ENCODE measurements at places on chromosomes 16 and 17. TPM values are rescaled to one million over a fixed set of nuclear protein-coding genes. Genes with fewer than 3 reads are reported as not detected.

GRCh38 chr16:50300942-50301625 lies 34.7 kb downstream of the ADCY7 start:
- DNase-seq: no peak

- no peak for DNase-seq
Measured at GRCh38 chr16:65375651-65376050, 253.8 kb upstream of the CDH11 start.

DNA sequence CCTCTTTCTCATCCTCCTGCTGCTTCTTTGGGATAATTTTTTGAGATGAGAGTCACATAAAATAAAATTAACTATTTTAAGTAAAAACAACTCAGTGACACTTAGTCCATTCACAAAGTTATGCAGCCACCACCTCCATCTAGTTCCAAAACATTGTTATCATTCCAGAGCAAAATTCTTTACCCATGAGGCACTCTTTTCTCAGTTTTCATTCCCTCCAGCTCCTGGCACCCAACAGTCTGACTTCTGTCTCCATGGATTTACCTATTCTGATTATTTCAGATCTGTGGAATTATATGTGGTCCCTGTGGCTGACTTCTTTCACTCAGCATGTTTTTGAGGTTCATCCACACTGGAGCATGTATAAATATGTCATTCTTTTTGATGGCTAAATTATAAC lies 239.9 kb upstream of the DYNLRB2 start:
- no peak for DNase-seq

- peak; percentile 49 for DNase-seq
Measured at GRCh38 chr17:60641810-60642220, 35.8 kb upstream of the BCAS3 start.

GRCh38 chr16:67708368-67708771 lies 10.7 kb downstream of the GFOD2 start:
- DNase-seq: no peak

DNA sequence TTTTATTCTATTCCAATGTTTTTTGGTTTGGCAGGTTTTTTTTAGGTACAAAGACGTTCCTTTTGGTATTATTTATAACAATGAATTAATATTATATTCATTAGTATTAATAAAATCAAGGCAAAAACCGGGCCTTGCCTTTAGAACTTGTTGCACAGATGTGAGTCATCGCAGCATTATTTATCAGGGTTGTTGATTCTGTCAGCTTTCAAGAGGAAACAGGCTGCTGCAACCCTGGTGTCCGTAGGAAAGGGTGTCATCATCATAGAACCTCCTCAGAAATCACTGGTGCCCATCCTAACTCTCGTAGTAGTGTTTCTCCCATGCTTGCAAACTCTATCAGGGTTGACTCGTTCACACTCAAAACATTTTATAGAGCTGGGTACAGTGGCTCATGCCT lies 10.2 kb upstream of the LRRC37B start:
- DNase-seq: no peak

DNA sequence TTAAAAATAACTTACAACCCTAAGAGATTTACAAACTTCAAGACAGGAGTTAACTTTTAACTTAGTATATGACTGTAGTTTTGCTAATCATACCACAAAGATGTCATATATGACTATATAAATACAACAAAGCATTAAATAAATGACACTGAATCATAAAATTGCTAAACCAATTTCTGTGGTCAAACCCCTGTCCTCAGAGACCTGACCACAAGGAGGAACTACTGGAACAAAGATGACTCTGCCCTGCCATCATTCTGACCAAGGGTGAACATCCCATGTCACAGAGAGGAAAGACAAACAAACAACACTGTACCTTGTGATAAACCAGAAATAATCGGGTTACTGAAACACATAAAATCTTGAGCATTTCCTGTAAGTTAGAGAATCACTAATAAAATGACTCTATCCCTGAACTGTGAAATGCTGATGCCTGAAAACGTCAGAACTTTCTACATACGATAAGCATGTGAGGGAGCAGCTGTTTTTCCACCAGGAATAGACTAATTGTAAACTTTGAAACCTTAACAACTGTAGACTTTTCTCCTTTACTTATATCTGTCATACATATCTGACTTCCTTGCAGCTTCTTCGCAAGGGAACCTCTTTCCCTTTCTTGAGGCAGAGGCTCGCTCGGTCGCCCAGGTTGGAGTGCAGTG lies 47.9 kb downstream of the WDR59 start:
- peak; percentile 51 for DNase-seq

DNA sequence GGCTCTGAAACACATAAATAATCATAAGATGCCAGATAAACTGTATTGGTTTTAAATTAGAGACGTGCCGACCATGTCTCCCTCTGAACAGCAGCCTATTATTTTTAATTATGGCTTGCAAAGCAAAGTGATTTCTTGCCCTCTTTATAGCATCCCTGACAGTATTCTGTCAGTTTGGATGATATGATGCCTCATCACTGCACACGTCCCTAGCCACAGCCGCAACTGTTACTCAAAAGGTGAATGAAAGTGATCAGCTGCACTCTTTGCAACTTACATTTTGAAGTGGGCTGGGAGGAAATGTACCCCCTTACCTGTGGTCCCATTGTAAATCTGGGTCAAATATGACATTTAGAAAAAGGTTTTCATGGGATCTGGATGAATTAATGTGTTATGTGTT lies 389.9 kb downstream of the MAF start:
- DNase-seq: no peak

DNA sequence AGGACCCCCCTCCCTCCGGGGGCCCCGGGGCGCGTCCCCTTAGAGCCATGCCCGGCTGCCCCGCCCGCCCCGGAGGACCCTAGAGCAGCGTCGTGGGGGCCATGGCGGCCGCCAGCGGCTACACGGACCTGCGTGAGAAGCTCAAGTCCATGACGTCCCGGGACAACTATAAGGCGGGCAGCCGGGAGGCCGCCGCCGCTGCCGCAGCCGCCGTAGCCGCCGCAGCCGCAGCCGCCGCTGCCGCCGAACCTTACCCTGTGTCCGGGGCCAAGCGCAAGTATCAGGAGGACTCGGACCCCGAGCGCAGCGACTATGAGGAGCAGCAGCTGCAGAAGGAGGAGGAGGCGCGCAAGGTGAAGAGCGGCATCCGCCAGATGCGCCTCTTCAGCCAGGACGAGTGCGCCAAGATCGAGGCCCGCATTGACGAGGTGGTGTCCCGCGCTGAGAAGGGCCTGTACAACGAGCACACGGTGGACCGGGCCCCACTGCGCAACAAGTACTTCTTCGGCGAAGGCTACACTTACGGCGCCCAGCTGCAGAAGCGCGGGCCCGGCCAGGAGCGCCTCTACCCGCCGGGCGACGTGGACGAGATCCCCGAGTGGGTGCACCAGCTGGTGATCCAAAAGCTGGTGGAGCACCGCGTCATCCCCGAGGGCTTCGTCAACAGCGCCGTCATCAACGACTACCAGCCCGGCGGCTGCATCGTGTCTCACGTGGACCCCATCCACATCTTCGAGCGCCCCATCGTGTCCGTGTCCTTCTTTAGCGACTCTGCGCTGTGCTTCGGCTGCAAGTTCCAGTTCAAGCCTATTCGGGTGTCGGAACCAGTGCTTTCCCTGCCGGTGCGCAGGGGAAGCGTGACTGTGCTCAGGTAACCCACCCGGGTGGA lies 759 bp downstream of the ALKBH5 start:
- DNase-seq: no peak

DNA sequence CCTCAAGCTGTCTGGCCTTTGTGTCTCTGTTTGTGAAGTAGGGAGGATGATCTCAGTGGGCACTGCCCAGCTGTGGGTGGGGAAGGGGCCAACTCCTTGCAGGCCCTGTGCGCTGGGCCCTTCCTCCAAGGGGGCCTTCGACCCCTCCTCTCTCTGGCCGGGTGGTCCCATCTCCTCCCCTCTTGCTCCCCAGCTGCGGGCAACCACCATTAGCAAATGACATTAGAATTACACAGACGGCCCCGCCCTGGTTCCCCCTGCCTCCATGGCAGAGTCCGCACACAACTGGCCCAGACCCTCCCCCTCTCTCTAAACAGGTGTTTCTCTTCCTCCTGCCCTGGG lies 2.5 kb upstream of the SLC6A4 start:
- DNase-seq: no peak

GRCh38 chr16:69607674-69608073 lies 41.9 kb downstream of the NFAT5 start:
- no peak for DNase-seq

GRCh38 chr16:53761962-53762703 lies 58.2 kb downstream of the FTO start:
- DNase-seq: no peak

DNA sequence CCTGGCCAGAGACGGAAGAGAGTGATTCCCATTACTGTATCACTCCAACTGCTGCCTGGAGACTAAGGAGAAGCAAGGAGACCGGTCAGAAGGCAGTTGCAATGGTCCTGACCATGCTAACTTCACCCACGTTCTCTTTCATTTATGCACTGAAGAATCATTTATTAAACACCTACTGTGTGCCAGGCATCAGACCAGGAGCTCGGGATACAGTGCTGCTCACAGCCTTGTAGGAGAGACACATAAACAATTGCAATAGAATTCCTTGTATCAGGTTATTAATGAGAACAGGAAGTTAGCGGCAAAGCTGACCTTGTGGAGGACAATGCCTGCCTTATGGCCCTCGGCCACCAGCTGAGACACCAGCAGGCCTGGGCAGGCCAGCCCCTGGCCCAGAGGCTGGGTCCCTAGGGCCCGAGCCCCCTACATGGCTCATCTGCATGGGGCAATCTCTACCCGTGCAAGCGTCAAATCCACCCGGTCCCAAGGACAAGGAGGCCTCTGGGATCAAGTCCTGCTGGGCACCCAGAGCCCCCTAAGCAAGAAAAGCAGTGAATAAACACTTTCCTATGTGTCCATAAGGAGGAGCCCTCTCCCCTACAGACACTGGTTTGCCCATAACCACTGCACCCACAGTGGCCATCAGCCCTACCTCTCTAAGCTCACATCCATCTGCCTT lies 8.6 kb upstream of the ENPP7 start:
- no peak for DNase-seq

- no peak for DNase-seq
Measured at GRCh38 chr16:51055434-51055833, 95.6 kb downstream of the SALL1 start.

- DNase-seq: no peak
Measured at GRCh38 chr16:85242140-85242539, 129.9 kb upstream of the CIBAR2 start.

DNA sequence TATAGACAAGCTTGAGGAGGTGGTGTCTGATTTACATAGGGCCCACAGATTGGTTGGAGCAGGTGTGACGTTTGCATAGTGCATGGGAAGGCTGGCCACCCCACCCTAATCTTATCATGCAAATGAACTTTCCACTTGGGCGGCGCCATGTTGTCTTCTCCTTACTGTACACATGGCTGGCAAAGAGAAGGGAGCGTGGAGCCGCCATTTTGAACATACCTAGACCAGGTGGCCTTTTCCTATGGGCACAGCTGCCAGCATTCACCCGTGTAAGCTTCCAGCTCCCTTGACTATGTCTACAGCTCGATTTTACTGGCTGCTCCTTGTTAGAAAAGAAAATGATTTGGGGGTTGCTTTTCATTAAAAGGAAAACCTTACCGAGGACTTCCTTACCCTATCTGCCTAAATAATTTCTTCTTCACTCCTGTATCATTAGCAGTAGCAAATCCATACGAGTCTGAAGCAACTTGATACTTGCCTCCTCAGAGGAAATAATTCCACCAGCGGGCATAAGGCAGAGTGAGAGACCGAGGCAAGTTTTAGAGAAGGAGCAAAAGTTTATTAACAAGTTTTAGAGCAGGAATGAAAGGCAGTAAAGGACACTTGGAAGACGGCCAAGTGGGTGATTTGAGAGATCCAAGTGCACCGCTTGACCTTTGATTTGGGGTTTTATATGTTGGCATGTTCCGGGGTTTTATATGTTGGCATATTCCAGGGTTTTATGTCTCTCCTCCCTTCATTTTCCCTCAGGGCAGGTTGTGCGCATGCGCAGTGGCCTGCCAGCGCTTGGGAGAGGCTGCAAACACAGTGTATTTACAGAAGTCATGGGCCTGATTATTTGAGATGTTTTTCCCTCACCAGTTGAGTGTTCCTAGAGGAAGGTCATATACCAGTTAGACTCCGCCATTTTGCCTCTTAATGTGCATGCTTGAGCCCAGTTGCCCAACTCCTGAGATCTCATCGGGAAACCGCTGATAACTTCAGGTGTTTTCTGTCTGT lies 65.7 kb downstream of the MARF1 start:
- DNase-seq: peak; percentile 43

DNA sequence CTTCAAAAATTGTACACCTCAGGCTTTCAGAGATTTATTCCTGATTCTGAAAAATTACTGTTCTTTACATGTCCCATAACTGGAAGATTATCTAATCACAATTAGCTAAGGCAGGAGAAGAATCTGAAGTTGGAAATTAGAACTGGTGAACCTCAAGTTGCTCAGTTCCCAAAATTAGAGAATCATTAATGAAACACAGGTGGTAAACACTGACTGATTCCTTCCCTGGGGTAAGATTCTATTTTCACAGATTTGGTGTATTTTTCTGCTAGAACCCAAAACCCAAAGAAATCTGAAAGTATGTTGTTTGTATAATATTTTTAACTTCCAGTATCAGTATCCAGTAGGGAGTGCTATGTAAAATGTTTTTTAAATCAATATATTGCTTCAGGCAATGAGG lies 25.7 kb downstream of the PHKB start:
- DNase-seq: no peak

DNA sequence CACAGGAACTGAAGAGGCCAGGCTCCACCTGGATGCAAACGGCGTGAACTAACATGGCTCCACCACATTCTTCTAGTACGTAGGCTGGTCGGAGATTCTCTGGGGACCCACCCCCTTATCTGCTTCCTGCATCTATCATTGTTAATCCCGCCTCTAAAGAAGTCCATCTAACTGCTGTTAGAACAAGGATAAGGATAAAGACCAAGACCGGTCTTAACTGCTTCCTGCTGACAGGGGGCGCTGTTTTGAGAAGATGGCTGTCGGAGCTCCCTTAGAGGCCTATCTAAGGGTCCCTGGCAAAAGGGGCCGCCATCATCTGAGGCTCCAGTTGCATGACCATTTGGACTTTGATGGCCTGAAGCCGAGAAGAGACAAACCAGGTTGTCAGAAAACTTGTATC lies 25.8 kb upstream of the TNFSF12 start:
- DNase-seq: no peak

DNA sequence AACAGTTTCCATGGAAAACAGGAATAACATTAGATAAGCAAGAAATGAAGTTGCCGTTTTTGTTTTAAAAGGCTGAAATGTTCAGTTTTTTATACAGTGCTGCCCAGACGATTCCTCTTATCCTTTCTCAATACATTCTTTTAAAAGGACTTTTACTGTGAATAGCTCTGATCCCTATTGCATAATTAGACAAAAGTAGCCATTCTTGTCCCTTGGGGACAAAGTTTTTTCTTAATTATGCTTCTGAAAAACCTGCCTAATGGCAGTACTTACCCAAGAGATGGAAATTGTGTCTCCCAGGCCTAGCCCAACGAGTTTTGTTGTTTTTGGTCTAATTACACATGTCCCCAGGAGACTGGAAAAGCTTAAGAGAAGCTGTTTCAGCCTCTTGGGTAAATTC lies 27.6 kb downstream of the NXPH3 start:
- no peak for DNase-seq

- DNase-seq: no peak
Measured at GRCh38 chr16:85302018-85302847, 190.0 kb upstream of the CIBAR2 start.

Gene PSMC5
- 128 TPM for total RNA-seq

Gene PFAS
- total RNA-seq: 68.2 TPM

Gene EEF2KMT
- 10.4 TPM for total RNA-seq

Gene ELMO3
- total RNA-seq: 32.4 TPM

Gene GSG1L
- total RNA-seq: not detected

Gene RPRML
- not detected for total RNA-seq

Gene MIEF2
- 33.0 TPM for total RNA-seq

Gene CDR2L
- total RNA-seq: 15.1 TPM
